ENCODE measurements at places on chromosomes 3 and 15.
A peak's percentile ranks its signal among the peaks of the same experiment; 100 is the strongest.

- DNase-seq, result no peak
Measured at GRCh38 chr3:102238362-102238761, 196.5 kb upstream of the ZPLD1 start.

DNA sequence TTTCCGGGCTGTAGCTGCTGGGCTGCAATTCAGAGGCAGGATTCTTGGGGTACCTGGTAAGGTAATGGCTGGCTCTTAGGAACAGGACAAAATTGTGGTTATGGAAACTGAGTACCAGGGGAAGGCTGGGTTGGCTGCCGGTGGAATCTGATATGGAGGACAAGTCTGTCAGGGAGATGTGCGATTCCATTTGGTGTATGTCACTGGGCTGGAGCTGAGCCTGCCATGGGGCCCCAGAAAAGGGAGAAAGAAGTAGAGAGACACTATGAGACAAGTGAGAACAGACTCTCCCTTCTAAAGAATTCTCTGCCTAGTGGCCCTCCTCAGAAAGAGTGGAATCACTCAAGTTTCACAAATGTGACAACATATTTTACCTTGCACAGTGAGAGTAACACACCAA, 368.2 kb upstream of the ROPN1 start:
- no peak for DNase-seq

GRCh38 chr15:89731275-89731674, 19.8 kb downstream of the MESP1 start:
- DNase-seq, result no peak

GRCh38 chr3:112805126-112805525, 41.5 kb downstream of the CD200R1L start:
- no peak for DNase-seq

DNA sequence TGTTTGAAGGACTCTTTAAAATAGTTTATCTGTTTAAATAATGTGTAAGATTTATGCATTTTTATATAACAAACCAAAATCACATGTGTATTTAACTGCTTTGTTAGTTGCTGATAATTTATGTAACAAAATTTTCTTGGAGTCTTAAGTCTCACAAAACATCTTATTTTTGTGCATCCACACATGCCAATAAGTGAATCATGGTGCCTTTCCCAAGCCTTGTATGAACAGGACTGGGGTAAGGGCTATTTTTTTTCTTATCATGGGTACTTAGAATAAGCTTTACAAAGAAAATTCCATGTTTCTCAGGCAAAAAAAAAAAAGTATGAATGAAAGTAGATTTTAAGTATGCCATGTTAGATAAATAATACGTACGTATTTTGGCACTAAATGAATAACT, 132.9 kb upstream of the LRRFIP2 start:
- no peak for DNase-seq

GRCh38 chr3:39445927-39446326, 21.6 kb upstream of the MOBP start:
- no peak for DNase-seq

GRCh38 chr3:21879184-21879886, 128.3 kb upstream of the ZNF385D start:
- DNase-seq, result no peak

DNA sequence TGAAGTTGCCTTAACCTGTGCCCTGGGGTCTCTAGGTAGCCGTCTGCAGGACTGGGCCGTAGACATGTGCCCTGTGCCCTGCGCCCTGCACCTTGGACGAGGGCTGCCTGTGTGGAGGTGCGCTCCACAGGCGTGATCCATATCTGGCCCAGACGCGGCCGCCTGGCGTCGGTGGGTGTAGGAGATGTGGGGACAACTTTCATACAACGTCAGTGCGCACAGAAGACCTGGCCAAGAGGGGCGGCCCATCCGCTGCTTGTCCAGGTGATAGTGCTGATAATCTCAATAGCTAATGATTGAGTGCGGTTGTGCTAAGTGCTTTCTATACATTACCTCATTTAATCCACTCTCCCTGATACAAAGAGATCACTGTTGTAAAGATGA, 665 bp upstream of the RASGRP1 start:
- DNase-seq, result no peak

DNA sequence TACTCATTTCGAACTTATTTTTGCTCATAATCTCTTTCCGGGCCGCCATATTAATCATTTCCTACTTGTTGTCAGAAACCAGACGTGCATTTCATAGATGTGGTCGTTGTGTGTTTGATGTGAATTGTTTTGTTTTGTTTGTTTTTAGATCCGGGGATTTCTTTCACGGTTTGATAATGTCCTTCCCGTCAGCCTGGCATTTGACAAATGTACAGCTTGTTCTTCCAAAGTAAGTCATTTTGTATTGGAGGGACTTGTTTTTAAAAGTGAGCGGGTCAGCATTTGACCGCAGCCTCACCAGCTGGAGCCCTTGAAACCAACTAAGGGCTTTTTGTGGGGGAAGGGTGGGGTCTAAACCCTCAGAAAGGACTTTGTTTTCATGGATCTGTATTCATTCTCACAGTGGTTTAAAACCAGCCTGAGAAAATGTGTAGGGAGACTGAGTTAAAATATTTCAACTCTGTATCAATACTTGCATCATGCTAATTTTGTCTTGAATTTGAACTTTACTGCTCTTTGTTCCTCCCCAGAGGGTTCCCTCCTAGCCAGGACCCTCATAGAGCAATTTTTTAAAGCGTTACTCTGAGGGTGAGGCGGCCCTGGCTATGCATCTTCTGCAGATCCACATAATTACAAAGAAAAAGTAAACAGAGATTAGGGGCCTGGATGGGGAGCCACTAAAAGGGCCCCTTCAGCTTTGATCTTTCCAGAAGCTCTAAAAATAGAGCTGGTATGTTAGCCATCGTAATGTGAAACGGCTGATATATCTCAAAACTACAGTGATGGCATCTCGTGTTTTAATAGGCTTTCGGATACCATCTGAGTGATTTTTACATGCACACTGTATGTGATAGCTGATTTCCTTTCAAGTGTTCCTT, 107.9 kb downstream of the ATG7 start:
- no peak for DNase-seq

DNA sequence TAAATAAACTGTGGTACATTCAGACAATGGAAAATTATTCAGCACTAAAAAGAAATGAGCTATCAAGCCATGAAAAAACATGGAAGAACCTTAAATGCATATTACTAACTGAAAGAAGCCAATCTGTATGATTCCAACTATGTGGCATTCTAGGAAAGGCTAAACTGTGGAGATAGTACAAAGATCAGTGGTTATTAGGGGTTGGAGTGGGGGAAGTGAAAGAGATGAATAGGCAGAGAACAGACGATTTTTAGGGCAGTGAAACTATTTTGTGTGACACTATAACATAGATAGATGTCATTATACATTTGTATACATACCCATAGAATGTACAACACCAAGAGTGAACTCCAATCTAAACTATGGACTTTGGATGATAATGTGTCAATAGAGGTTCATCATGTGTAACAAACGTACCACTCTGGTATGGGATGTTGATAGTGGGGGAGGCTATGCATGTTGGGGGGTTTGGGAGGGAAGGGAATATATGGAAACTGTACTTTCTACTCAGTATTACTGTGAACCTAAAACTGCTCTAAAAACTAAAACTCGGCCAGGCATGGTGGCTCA, 29.0 kb downstream of the RAB27A start:
- DNase-seq, result no peak

DNA sequence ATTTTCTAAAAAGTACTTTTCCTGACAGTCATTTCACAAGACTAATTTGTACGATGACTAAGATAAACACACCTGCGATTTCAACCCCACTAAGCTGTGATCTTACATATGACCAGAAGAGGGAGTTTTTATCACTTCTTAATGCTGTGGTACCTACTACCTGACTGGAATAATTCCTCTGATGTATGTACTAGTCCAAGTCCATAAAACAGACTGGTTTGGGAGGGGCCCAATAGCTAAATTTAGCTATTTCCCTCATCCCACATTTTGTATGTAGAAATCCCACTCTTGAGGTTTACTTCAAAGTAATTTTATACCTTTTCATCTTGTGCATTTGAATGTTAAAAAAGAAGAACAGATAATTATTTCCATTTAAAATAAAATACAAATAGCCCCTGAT, 49.7 kb upstream of the SCAANT1 start:
- DNase-seq, result no peak

- no peak for DNase-seq
Measured at GRCh38 chr3:150327678-150328653, 80.1 kb upstream of the TSC22D2 start.

DNA sequence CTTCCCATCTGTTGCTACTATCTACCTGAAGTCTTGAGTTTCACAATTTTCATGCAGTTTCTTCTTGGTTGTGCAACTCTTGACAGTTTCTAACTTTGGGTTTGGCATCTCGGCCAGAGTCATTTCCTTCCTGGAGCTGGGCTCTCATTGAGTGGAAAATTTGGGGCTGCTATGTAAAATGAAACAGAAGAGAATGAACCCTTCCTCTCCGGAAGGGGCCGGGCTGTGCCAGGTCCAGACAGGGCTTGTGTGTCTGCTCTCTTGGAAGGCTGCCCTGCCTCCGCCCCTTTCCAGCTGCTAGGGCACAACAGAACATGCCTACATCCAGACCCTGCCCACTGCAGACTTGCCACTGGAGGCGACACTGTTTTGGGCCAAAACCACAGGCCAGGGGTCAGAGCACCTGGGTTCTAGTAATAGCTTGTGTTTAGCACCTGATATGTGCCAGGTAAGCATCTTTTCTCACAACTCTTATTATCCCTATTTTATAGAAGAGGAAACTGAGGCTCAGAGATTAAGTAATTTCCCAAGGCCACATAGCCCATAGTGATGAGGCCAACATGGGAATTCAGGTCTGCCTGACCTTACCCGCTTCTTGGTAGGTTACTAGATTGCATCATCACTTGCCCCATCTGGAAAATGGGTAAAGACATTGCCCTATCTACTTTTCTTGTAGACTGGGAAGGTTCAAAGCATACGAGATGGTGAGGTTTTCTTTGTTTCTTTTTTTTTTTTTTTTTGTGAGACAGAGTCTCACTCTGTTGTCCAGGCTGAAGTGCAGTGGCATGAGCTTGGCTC, 25.0 kb downstream of the IRAK2 start:
- peak; percentile 99 for DNase-seq

GRCh38 chr3:174202561-174202960, 656.6 kb upstream of the NAALADL2 start:
- DNase-seq, result no peak

- no peak for DNase-seq
Measured at GRCh38 chr3:71176366-71176765, 407.2 kb downstream of the FOXP1 start.

DNA sequence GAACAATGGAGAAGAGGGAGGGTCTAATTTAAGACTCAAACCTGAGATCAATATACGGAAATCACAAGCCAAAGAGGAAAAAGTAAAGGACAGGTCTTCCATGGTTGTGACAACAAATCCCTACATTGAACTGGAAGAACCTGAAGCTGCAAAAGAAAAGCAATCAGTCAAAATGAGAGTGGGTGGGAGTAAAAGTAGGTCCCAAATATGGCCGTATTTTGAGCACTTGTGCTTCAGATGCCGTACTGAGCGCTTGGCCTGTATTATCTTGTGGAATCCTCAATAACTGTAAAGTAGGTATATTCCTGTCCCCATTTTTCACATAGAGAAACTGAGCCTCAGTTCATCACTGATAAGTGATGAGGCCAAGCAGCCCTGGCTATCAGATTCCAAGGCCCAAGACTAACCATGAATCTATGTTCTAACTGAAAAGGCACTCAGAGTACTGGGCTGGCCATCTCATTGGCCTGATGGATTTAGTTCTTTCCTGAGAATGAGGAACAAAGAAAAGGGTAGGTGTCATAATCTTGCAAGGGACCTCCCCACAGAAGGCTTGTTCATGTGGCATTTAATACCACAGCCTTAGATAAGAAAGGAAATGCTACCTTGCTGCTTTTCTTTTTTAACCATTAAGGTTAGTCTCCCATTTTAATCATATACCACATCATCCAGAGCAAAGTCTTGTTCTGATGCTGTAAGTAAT, 52.5 kb downstream of the LRRN1 start:
- no peak for DNase-seq

- no peak for DNase-seq
Measured at GRCh38 chr3:158809642-158810041, 7.8 kb downstream of the MFSD1 start.

GRCh38 chr3:185028121-185028520, 124.7 kb downstream of the C3orf70 start:
- no peak for DNase-seq

- no peak for DNase-seq
Measured at GRCh38 chr3:141217389-141217788, 14.2 kb upstream of the PXYLP1 start.

DNA sequence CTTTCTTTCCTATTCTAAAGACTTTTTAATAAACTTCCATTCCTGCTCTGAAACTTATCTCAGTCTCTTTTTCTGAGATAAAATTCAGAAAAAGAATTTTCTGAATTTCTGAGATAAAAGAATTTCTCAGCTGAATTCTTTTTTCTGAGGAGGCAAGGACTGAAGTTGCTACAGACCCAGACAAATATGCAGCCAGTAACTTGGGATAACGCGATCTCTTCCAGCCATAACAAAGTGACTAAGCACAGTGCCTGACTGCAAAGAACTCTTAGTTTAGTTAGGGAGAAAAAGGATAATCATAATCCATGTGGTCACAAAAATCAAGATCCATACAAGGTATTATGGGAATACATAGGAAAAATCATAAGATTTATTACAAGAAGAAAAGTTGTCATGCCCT, 222.0 kb upstream of the GAP43 start:
- peak; percentile 72 for DNase-seq

- DNase-seq, result peak; percentile 50
Measured at GRCh38 chr3:38097446-38098375, 39.2 kb downstream of the ACAA1 start.

GRCh38 chr3:16723978-16724377, 118.8 kb upstream of the DAZL start:
- no peak for DNase-seq

DNA sequence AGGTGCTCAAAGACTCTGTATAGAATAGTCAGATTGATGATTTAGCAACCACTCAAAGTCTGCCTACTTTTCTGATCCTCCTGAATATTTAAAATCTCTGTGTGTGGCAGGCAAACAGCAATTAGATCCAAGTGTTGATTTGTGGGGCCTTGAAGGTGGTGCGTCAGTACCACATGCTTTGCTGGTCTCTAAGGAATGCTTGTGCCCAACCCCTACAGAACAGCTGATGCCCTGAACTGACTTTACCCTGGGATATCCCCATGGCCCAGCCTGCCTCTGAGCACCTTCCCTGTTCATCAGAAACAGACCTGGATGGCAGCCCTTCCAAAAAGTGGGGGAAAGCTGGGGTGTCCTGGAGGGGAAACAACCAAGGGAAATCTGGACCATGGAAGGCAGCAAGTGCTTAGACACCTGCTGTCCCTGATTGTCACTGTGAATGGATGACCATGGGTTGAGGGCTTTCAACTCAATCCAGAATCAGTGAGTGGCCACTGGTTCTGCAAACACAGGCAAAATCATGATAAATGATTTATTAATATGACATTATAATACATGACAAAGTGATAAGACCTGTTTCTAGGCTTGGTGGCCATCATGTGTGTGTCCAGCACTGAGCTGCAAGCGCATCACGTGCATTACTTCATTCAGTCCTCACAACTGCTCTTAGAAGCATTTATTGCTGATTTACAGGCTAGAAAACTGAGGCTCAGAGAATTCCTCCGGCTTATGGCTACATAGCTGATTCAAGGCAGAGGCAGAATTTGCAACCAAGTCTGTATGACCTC, 76.1 kb upstream of the TPM1 start:
- no peak for DNase-seq

GRCh38 chr3:10242182-10243065, 5.8 kb upstream of the TATDN2 start:
- no peak for DNase-seq
